ENCODE measurements at places on chromosomes 5 and 9.

GRCh38 chr5:149656576-149657182, 73.4 kb upstream of the PPARGC1B start:
- DNase-seq: peak; percentile 35

- no peak for DNase-seq
Measured at GRCh38 chr9:120486835-120487234, 93.1 kb downstream of the CDK5RAP2 start.

GRCh38 chr5:168409591-168410458, 76.4 kb upstream of the RARS1 start:
- DNase-seq: peak; percentile 29

- DNase-seq: no peak
Measured at GRCh38 chr5:98780390-98780789, 6.9 kb downstream of the RGMB start.

GRCh38 chr9:126154869-126155268, 171.8 kb upstream of the MVB12B start:
- DNase-seq: no peak

GRCh38 chr9:20558566-20559016, 63.7 kb downstream of the MLLT3 start:
- peak; percentile 22 for DNase-seq

DNA sequence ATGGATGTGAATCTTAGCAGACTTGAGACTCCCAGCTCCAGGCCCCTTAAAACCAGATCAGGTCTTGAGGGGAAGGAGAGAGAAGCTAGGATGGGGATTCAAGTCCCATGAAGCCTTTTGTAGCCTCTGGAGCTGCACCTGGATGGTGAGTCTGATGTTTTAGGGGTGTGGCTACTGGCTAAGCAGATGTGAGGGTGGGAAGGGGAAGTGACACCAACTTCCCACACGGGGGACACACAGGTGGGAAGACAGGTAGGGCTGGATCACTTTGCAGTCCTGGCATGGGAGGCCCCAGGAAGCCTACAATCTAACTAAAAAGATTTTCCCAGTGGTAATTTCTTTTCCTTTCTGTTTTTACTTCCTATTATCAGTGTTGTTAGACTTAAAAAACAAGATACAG, 38.7 kb upstream of the UBAP2 start:
- no peak for DNase-seq

- DNase-seq: no peak
Measured at GRCh38 chr5:50352382-50352781, 88.7 kb downstream of the EMB start.

DNA sequence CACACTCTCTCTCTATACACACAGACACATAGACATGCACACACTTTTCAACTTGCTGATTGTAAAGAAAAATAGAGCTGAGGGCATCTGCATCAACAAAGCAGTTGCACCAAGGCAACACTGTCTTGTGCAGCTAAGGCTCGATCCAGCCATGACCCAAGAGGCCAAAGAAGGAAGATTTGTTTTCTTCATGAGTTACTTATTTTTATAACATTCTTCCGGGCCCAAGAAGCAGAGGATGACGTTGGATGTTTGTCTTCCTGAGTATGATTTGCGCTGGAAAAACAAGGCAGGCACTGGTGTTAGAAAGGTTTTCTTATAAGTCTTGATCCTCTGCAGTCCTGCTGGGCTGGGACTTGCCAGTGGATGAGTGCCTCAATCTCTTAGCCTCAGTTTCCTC, 344.1 kb downstream of the ADAMTS6 start:
- no peak for DNase-seq

- no peak for DNase-seq
Measured at GRCh38 chr5:145750199-145750598, 84.9 kb downstream of the PRELID2 start.

GRCh38 chr5:33224285-33224961, 216.3 kb upstream of the TARS1 start:
- no peak for DNase-seq

GRCh38 chr9:33158843-33159776, 8.0 kb downstream of the B4GALT1 start:
- DNase-seq: no peak

DNA sequence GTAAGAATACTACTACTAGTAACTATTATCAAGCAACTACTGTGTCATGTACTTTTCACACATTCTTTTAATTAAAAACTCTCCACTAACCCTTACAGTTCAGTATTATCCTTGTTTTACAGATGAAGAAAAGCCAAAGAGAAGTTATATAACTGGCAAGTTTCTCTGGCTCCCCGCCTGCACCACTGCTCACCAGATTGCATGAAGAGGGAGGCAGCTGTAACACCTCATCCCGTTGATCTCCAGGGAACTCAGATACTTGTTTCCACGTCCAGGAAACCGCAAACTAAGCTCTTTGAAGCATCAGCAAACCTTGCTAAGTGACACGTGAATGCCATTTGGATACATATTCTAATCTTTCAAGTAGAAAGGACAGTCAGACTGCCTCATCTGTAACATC, 70.3 kb downstream of the RIGI start:
- DNase-seq: no peak

DNA sequence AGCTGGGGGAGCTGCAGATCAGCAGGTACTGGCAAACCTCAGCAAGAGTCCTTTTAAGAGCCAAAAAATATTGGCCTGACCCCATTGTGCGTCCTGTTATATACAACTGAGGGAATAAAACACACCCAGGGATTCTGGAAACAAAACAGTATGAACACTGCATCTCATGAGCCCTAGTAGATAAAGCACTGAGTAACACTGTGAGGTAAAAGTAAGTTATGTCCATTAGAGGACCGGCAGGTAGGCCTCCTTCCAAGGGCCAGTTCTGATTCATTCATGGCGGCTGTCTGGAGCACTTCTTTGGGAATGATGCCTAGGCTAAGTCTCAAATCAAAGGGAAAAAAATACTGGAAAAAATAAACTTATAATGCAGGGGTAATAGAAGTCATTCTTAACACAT, 64.9 kb downstream of the PDE4D start:
- no peak for DNase-seq

- no peak for DNase-seq
Measured at GRCh38 chr5:67813877-67814539, 401.5 kb upstream of the PIK3R1 start.

GRCh38 chr5:144028058-144028457, 142.4 kb downstream of the YIPF5 start:
- DNase-seq: no peak

DNA sequence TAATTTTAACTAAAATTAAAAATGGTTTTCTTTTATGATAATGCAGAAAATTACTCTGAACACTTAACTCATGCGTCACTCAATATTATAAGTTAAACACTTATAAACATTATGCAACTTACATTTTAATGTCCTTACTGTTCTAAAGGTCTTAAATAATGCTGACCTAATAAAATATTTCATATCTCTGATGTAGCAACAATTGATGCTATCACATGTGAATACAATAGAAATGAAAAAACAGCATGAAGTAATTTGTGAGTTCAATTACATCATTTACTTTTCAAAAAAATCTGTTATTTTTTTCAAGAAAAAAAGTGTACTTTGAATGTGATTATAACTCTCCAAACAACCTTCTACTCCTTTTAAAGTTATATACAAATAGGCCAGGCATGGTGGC, 26.4 kb upstream of the REEP5 start:
- DNase-seq: no peak

DNA sequence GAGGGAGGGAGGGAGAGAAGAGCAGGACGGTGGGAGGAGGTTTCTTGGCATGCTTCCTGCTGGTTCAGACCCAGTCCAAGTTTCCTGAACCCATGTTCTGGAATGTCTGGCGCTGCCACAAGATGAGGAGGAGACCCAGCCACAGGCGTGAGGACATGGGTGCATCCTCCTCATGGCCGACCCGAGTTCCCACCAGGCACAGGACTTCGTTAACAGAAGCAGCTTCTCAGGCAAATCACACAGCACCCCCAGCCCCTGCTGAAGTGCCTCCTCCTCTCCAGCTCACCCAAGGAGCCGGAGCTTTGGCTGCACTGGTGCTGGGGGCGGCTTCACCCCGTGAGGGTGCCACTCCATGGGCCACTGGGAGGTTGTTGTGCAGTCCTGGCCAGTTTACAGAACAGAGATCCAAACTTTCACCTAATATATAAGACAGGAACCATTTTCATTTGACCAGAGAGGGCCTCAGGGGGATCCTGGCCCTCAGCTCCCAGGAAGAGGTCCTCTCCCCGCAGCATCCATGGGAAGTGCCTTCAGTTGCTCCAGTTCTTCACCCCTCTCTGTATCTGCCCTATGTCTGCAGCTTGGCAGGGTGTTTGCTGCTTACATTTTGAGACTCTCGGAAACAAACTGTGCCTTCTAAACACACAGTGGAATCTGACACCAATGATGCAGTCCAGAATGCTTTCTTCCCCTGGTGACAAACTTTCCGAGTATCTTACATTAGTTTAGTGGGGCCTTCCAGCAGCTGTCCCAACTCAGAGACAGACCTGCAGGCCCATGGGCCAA, 10.2 kb upstream of the NKD2 start:
- DNase-seq: no peak

DNA sequence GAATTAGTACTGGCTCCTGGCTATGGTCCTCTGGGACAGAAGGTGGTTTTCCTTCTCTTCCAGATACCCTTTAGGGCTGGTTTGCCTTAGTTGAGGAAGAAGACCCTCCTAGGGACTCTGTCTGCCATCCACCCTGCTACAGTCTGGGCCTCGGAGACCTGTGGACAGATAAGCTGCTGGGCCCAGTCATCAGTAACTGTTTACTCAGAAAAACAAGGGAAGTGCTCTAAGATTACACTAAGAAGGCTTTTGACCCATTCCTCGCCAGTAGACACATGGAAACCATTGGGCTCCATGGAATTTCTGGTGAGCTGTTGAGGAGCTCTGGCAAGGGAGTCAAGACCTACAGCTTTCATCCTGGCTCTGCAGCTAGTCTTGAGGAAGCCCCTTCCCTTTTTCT, 31.2 kb downstream of the LARP1 start:
- DNase-seq: no peak

DNA sequence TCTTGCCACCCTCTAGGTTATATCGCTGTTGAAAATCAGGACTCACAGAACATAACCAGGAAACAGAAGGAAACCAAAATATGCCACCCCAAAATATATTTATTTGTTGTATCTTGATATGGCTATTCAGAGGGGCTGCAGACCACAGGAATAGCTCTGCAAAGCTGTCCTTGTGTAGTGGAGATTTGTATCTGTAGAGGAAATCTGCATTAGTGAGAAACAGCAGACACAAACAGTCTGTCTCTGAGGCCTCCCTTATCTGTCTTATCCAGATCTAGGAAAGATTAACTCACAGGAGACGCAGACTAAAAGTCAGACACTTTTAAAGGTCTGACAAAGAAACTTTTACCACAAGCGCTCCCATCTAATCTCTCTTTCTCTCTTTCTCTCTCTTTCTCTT, 54.1 kb upstream of the CEMIP2 start:
- DNase-seq: no peak

DNA sequence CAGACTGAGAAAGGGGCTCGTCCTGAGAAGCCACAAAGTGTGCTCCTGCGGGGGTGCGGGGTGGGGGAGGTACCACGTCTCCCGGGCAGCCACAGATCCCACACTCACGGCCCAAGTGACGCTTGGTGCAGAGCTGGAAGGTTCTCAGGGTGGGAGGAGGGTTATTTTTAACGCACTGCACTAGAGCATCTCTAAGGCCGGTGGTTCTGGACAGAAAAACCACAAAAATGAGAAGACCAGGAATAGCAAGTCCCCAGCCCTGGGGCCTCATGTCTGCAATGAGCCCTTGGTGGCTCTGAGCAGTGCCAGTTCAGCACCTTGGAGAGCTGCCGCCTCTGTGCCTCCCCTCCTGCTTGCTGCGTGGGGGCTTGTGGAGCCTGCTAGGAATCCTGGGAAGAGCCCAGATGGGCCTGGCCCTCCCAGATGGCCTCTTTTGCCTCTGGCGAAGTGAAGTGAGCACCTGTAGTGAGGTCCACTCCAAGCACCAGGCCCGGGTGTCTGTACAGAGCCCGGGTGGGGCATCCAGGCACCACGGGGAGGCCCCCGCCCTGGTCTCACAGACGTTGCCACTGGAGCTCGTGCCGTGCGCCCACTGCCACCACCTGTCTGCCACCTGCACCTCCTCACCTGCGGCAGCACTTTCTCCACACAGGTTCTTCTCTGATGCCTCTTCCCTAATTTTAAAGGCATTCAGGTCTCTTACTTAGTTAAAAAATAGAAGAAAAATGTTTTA, 48.9 kb upstream of the CACNA1B start:
- no peak for DNase-seq

GRCh38 chr9:129283291-129283691, 105.2 kb upstream of the IER5L start:
- no peak for DNase-seq

GRCh38 chr9:3271157-3271556, 254.6 kb downstream of the RFX3 start:
- DNase-seq: no peak
